ENCODE measurements at places on chromosomes 3 and 15.

- peaks cover 40% of the 10 kb centered on the region for H3K4me1 ChIP-seq
- no peak for DNase-seq
- H3K36me3 ChIP-seq, result no peaks in the 10 kb centered on the region
- no peak overlapping the region for H3K4me3 ChIP-seq
- no peak overlapping the region for H3K27ac ChIP-seq
Measured at GRCh38 chr15:33846862-33847261, 121.4 kb upstream of the CHRM5 start.

DNA sequence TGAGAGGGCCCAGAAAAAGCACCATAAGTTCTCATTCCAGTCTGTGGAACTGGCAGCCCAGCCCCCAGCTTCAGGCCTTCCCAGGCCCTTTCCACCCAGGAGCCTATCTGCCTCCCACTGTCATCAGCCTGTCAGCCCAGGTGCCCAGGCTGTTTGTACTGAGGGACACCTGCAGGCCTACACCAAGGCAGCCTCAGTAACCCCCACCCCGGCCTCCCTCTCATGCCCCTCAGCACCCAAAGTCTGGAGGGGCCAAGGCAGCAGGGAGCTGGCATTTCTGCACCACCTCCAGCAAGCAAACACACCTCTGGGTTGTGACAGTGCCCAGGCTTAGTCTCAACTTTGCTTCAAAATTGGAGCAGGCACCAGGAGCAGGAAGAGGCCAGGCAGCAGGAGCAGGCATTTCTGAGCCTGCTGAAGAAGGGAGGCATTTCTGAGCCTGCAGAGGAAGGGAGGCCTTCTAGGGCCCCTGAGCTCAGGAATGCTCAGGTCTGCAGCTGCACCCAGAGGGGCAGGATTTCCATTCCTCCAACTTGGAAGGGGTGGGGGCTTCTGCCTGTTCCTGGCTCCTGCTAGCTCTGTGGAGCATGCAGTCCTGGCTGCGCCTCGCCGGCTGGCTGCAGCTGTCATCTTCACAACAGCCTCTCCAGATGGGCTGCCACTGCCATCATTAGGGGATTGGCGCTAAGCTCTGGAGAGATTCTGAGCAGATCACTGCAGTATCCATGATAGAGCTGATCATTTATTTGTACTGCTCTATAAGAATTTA, 396.1 kb downstream of the UNC13C start:
- H3K36me3 ChIP-seq, result no peaks in the 10 kb centered on the region
- H3K27me3 ChIP-seq, result no peaks in the 10 kb centered on the region
- peaks cover 1% of the 10 kb centered on the region for H3K4me1 ChIP-seq
- no peak overlapping the region for H3K4me3 ChIP-seq
- H3K27ac ChIP-seq, result no peak overlapping the region

- DNase-seq, result no peak
- no peak overlapping the region for H3K27ac ChIP-seq
- no peaks in the 10 kb centered on the region for H3K4me1 ChIP-seq
Measured at GRCh38 chr3:134609821-134610431, 40.9 kb downstream of the KY start.

- H3K4me3 ChIP-seq, result no peak overlapping the region
- H3K4me1 ChIP-seq, result peaks cover 74% of the 10 kb centered on the region
- no peaks in the 10 kb centered on the region for H3K36me3 ChIP-seq
- no peaks in the 10 kb centered on the region for H3K27me3 ChIP-seq
Measured at GRCh38 chr3:172213200-172213599, 173.8 kb downstream of the FNDC3B start.

DNA sequence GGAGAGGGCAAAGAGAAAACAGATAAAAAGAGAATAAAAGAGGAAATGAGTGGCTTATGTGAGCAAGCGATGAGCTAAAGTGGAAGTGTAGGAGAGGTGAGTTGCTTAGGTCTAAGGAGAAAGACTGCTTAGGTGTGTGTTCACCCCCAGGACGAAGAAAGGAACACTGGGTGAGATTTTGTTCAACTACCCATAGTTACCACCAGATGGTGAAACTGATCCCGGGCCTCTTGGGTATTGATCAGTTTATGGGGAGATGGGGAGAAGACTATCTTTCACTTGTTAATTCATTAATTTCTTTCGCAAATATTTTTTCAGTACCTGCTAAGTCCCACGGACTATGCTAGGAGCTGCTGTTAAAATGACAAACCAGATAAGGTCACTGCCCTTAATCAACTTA, 33.9 kb downstream of the GAP43 start:
- no peak for DNase-seq
- no peaks in the 10 kb centered on the region for H3K36me3 ChIP-seq
- no peak overlapping the region for H3K27ac ChIP-seq

- no peaks in the 10 kb centered on the region for H3K27me3 ChIP-seq
- H3K4me1 ChIP-seq, result peaks cover 3% of the 10 kb centered on the region
- no peak overlapping the region for H3K4me3 ChIP-seq
- no peak overlapping the region for H3K27ac ChIP-seq
- no peak for DNase-seq
Measured at GRCh38 chr15:35756623-35757022, 210.7 kb upstream of the DPH6 start.

GRCh38 chr3:172752651-172753050, 2.1 kb downstream of the ECT2 start:
- peak overlapping the region; percentile 86 for H3K27ac ChIP-seq
- no peaks in the 10 kb centered on the region for H3K27me3 ChIP-seq
- H3K4me3 ChIP-seq, result peak overlapping the region; percentile 97
- H3K4me1 ChIP-seq, result peaks cover 36% of the 10 kb centered on the region
- DNase-seq, result no peak
- peaks cover 41% of the 10 kb centered on the region for H3K36me3 ChIP-seq

DNA sequence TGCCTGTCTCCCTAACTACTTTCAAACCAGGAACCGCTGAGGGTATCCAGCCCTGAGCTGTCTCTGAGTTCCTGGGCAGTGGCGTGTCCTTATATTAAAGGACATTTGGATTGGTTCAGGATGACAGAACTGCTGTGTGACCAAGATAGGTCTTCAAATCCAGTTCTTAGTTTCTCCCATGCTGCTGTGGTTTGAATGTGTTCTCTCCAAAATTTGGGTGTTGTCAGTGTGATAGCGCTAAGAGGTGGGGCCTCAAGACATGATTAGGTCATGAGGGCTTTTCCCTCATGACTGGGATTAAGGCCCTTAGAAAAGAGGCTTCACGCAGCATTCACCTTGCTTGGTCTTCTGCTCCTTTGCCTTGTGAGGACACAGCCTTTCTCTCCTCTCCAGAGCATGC, 376.5 kb upstream of the TPM1 start:
- no peak overlapping the region for H3K4me3 ChIP-seq
- peaks cover 9% of the 10 kb centered on the region for H3K4me1 ChIP-seq
- no peaks in the 10 kb centered on the region for H3K27me3 ChIP-seq
- no peak for DNase-seq
- H3K27ac ChIP-seq, result no peak overlapping the region
- peaks cover 7% of the 10 kb centered on the region for H3K36me3 ChIP-seq

All from WTC11 (cell line).